NCI-H526 treated with DMSO at 0.1 percent for 48 hours (cell line): ENCODE measurements at places on chromosomes 1 and 21.

DNA sequence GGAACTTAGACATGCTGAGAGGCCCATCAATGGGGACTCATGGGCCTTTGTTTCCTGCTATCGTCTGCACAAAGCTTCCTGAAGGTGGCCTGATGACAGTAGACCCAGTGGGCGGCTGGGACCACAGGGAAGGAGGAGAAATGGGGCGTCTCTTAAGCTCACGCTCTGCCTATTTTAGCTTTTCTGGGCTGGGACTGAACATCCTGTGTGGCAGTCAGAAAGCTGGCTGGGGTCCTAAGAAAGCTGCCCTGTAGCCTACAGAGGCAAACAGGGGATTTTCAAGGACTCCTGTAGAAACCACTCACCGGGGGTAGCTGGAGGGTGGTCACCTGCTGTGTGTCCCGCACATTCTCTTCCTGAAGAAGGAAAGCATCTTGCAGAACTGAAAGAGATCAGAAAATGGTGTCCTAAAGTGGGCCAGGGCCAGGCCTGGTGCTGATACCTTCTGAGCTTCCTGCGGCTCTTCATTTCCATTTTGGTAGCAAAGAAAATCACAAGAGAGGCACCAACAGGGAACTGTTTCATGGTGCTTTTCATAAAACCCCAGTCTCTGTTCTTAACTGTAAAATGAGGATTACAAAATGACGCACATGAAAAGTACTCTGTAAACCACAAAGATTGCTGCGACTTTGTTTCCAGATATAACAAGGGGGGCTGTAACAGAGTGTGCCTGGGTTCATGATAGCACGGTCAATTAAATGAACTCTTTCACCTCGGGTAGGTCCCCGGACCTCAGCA is 8.6 kb downstream of the ZNF496 start:
- no peak for DNase-seq

DNA sequence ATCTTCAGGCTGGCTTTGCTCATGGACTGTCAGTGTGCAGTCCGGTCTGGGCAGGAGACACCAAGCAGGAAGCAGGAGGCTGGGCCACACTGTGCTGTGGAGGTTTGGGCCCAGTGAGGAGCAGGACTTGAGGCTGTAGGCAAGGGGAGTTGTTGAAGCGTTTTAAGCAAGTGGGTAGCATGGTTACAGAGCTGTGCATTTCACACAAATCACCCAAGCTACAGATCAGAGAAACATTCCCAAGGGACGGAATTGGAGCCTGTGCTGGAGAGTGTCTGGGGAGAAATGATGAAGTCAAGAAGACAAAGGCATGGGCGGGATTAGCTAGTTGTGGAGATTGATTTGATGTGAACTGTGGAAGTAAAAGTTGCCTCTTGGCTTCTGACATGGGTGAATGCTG is 60.9 kb downstream of the KIF21B start:
- DNase-seq, result no peak

DNA sequence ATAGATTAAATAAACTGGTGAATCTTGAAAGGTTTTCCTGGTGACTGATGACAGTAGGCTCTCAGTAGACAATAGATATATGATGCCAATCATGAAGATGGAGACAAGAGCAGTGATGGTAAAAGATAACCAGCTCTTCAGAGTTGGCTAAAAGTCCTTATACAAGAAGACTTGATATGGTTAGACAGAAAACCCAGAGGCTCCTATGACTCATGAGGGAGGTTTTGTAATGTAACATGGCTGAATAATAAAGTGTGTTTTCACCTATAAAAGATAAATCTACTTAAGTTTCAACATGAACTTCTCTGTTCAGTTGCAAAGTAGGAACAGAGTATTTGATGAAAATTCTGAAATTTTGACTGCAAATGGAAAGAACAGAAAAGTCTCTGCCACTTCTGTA is 12.7 kb upstream of the CRNN start:
- DNase-seq, result no peak

- DNase-seq, result no peak
These were observed 50.5 kb downstream of the HSPG2 start for GRCh38 chr1:21886486-21887215.

GRCh38 chr1:172801771-172802322 is 142.9 kb downstream of the FASLG start:
- no peak for DNase-seq

GRCh38 chr1:53821380-53821779 is 16.7 kb downstream of the NDC1 start:
- no peak for DNase-seq

GRCh38 chr1:194342484-194343262 is 1156.3 kb upstream of the B3GALT2 start:
- no peak for DNase-seq

DNA sequence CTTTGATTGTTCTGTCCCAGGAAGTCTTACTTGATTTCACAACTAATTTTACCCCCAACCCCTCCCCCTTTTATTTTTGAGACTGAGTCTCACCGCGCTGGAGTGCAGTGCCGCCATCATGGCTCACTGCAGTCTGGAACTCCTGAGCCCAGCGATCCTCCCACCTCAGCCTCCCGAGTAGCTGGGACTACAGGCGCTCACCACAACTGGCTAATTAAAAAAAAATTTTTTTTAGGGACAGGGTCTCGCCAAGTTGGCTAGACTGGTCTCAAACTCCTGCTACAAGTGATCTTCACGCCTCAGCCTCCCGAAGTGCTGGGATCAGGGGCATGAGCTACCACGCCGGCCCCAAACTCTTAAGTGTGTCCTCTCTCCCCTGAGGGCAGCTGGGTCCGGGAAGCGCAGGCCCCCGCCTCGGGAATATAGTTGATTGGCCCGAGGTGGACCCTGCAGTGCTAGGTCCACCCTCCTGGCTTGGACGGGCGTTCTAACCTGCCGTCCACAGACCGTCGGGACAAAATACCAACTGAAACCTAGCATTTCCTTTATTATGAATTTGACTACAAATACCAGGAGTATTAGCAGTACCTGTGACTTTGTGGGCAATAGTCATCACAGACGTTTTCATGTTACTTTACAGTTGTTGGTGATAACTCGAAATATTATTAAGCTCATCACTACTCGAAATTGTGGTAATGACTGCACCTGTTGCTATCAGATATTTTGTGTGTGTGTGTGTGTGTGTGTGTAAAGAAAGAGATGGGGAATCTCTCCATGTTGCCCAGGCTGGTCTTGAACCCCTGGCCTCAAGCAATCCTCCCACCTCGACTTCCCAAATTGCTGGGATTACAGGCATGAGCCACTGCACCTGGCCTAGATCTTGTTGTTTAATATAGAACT is 642 bp upstream of the PARP1 start:
- DNase-seq, result no peak

DNA sequence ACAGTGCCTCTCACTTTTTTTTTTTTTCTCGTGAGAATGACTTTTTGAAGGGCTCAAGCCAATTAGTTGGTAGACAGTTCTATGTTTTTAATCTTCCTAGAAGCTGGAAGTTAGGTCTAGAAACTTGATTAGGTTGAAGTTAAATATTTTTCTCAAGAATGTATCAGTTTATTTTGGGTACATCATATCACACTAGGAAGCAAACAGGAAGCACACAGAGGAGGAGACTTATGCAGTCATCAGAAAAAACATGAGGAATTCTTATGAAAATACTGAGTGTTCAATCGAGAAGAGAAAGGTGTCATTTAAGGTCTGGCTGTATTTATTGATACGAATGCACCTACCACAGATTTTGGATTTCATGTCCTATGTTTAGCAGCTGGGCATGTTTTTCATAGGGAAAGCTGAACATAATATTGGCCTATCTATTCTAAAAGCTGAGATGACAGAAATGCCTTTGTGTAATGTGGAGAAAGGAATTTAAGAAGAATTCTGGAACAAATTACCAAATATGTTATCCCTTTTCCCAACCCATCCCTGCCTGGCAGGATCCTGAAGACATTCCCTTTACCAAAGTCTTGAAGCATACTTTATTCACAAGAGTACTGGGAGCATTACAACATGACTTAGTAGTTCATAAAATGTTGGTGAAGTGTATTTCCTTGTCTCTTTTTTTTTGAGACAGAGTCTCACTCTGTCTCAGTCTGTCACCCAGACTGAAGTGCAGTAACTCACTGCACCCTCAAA is 17.5 kb upstream of the ZFP69B start:
- DNase-seq, result no peak

DNA sequence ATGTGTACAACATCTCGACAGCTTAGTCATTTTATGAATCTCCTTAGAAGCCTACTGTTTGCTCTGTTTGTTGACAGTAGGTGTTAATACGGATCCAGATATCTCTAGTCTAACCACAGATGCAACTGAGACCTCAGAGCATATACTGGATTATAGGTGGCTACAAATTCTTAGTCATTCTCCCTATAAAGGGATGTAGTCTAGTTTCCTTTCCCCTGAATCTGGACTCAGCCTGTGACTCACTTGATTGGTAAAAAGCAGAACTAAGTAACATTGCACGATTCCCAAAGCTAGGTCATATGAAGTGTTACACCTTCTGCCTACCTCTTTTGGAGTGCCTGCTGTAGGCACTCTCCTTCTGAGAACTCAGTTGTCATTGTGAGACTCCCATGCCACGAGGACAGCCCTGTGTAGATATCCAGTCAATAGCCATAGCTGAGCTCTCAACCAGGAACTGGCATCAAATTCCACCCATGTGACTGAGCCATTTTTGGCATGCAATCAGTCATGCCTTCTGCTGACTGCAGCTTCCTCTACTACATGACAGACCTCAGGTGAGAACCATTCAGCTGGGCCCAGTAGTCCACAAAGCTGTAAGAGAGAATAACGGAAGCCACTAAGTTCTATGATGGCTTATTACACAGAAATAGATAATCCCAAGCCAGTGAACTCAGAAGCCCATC is 135.9 kb upstream of the CHRM3 start:
- no peak for DNase-seq

GRCh38 chr1:206555473-206555935 is 48.2 kb downstream of the RASSF5 start:
- DNase-seq, result no peak

GRCh38 chr1:182617014-182617429 is 12.8 kb upstream of the RGS16 start:
- no peak for DNase-seq

DNA sequence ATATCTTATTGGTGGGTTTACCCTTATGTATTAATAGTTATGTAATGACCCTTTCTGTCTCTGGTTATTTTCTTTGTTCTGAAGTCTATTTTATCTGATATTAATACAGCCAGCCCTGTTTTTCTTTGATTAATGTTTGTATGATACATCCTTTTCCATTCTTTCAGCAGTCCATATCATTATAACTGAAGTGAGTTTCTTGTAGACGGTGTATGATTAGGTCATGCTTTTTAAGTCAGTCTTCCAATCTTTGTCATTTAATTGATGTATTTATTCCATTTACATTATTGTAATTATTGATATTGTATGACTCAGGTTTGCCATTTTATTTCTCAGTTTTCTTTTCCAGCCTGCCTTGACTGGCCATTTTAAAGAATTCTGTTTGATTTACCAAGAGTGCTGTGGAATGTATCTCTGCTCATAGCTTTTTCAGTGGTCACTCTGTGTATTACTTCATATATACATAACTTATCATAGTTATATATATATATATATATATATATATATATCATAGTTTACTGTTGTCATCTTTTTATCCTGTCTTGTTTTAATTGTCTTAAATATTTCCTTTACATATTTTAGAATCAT is 10.5 kb downstream of the RAB4A start:
- no peak for DNase-seq

DNA sequence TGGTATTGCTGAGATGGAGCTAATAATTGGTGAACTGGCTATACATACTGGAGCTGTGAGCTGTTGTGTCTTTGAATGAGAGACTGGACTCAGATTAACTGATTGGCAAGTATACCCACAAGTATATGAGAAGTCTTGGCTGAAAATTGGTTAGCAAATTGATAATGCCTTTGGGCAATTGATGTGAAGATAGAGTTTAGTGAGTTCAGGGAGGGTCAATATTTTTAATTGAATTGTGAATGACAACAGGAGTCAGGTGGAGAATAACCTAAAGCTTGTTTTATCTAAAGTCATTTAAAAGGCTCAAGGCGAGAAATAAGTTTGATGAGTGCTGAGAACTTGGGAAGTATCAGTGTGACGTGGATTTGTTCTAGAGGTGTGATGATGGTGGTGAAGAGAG is 27.5 kb downstream of the NCAM2 start:
- DNase-seq, result no peak

DNA sequence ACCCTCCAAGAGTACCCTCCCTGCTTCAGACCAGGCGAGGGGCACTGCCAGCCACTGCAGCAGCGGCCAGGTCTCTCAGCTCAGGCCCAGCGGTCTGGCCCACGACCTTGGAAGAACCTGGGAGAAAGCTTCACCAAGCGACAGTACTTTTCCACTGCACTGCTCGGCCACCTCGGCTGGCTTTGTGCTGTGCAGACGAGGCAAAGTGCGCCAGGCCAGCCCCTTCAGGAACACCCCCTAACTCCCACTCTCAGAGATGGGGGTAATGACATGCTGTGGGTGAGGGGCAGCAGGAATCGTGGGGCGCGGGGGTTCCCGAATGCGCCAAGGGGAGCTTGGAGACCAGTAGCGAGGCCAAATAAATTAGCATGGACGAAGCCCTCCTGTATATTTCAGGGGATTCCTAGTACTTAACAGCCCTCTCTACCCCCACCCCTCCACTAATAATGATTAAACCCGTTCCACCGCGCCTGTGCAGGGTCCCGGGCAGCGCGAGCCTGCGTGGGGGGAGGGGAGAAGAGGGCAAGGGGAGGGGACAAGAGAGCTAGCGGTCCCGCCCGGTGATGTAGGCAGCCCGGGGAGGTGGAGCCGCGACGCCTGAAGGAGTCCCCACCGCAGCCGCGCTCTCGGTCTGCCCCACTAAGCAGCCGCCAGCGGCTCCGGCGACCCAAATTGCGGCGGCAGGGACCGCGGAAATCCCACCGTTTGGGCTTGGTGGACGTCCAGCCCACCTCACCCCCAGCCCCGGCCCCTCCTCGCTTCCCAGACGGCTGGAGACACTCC is at the start of gene FAM43B:
TSS of gene FAM43B (plus strand) at position 629 of the 783 bp plus-strand sequence. CDS start 401 bp downstream, outside the sequence.
- DNase-seq, result no peak

- DNase-seq, result no peak
These were observed 33.3 kb downstream of the KRTAP19-8 start for GRCh38 chr21:31005019-31005418.

DNA sequence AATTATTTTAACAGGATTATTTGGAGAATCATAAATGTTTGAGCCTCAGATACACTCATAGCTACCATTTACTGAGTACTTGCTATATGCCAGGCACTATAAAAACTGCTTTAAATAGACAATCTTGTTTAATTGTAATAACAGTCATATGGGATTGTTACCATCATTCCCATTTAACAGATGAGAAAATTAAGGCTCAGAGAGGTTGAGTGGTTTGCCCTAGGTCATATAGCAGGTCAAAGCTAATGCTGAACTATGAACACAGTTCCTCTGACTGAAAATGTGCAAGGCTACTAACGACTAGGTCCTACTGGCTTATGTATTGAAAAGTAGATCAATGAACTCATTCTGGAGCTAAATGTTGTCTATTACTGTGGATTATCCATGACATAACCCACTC is 63.4 kb downstream of the DDR2 start:
- no peak for DNase-seq

GRCh38 chr1:118618618-118619340 is 369.4 kb downstream of the TBX15 start:
- no peak for DNase-seq

GRCh38 chr1:15992187-15992553 is 11.9 kb upstream of the SRARP start:
- DNase-seq, result no peak
